RPMI7951 (cell line): ENCODE measurements at places on chromosomes 2 and 18.

GRCh38 chr2:96769814-96770213 is 9.1 kb downstream of the CNNM4 start:
- no peak for DNase-seq

DNA sequence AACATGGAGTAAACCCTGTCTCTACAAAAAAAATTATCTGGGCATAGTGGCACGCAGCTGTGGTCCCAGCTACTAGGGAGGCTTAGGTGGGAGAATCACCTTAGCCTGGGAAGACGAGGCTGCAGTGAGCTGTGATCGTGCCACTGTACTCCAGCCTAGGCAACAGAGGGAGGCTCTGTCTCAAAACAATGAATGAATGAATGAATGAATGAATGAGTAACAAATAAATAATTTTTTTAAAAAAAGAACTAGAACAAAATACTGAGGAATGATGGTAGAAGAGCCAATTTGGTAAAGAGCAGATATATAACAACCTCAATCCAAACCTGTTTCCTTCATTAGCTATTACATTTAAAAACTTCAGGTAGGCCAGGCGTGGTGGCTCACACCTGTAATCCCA is 60.1 kb downstream of the STRN start:
- no peak for DNase-seq

GRCh38 chr2:196234672-196235071 is 63.3 kb upstream of the STK17B start:
- peak; percentile 96 for DNase-seq

DNA sequence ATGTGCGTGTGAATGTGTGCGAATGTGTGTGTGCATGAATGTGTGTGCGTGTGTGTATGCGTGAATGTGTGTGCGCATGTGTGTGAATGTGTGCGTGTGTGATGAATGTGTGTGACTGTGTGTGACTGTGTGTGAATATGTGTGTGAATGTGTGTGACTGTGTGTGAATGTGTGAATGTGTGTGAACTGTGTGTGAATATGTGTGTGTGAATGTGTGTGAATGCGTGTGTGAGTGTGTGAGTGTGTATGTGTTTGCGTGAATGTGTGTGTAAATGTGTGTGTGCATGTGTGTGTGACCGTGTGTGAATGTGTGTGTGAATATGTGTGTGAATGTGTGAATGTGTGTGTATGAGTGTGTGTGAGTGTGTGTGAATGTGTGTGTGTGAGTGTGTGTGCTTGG is 1103.8 kb downstream of the TSN start:
- DNase-seq: no peak

- peak; percentile 44 for DNase-seq
Measured at GRCh38 chr18:47149457-47150028, 757 bp downstream of the HDHD2 start.

GRCh38 chr18:66461344-66461743 is 142.5 kb downstream of the CDH19 start:
- DNase-seq: no peak

GRCh38 chr2:42113452-42113851 is 55.7 kb upstream of the EML4 start:
- DNase-seq: no peak
